ENCODE measurements at places on chromosomes 7 and 10.
A peak's percentile ranks its signal among the peaks of the same experiment; 100 is the strongest.

GRCh38 chr7:23469961-23470250 is 385 bp downstream of the IGF2BP3 start:
- DNase-seq, result no peak

GRCh38 chr7:463362-463781 is 56.3 kb downstream of the PDGFA start:
- DNase-seq, result no peak

DNA sequence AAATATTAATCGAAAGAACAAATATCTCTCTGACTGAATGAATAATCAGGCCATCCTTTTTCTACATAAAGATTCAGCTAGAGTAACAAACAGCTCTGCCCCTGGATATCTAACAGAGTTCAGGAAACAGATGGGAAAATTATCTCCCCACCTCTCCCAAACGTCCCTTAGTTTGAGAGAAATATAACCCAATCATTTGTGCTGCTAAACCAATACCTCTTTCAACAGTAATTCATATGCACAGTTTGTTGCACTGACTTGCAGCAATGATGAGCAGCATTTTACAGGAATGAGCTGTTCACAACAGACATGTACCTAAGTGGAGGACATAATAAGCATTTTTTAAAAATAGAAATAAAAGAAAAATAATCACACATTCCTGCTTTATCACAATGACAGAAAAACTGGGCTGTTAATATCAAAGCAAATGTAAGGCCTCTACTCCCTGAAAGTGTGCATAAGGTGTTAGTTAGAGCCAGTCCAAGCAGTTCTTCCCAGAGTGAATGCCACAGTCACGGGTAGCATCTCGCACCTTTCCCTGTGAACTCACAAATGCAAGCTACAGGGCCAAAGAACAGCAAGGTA is 2.3 kb downstream of the CREB3L2 start:
- no peak for DNase-seq

GRCh38 chr7:76232698-76233097 is 31.0 kb downstream of the SRRM3 start:
- peak; percentile 31 for DNase-seq

- DNase-seq, result no peak
These were observed 3.5 kb upstream of the ATP6V0E2 start for GRCh38 chr7:149870274-149870673.

- DNase-seq, result no peak
These were observed 5.2 kb downstream of the CPED1 start for GRCh38 chr7:120993553-120994191.

All from T47D (cell line).